ENCODE measurements at places on chromosomes 2 and 18.

DNA sequence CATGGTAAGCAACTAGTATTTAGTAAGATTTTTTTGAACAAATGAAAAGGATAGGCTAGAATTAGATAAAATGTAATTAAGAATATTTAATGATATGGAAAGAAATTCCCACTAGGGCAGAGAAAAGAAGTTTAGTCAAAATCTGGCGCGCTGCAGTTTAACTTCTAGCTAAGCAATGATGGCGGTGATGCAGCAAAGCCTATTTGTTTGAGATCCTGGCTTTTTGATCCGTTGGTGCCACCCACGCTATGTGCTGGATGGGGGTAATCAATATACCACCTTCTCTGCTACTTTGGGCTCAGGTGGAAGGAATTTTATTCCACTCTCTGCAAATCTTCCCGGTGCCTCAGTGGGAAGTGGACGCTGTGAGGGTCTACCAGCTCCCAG lies 421 bp upstream of the FAM171B start:
- no peak for DNase-seq

DNA sequence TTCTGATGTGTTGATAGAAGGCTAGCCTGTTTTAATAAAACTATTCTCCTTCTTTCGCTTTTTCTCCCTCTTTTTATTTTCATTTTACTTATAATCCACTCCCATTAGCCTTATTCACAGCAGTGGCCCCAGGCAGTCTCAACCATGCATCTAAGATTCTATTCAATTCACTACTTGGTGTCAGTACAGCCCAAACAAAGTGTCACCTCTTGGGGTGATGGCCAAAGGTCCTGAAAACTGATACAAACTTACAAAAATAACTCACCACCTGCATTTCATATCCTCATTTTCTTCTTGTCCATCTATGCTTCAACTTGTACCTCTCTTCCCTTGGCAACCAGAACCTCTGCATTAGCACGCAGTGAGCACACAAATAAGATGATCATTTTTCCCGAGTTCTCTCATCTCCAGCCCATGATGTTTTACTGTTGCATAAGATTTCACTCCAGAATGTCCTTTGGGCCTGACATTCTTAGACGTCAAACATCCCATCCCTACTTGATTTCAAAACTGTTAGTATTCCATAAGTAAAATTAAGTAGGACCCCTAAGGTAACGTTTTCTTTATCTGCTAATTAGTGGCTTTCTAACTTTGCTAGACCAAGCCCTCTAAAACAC lies 559.3 kb upstream of the TNP1 start:
- no peak for DNase-seq

DNA sequence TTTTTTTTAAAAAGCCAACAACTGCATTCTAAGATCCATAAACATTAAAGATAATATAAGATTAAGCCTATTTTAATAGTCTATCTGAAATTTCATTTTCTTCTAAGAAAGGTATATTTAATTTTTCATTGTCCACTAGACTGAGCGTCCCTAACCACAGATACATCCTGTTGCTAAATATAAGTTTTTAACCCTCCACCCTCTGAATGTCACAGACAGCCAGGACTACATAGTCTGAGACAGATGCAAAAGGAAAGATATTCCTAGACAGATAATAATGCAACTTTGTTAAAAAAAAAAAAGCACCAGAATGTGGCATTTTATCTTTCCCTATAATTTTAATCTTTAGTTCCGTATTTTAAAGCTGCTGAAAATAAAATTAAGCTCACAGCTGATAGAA lies 114.6 kb downstream of the ZEB2 start:
- no peak for DNase-seq

GRCh38 chr2:210527286-210527685 lies 29.1 kb upstream of the CPS1 start:
- no peak for DNase-seq

DNA sequence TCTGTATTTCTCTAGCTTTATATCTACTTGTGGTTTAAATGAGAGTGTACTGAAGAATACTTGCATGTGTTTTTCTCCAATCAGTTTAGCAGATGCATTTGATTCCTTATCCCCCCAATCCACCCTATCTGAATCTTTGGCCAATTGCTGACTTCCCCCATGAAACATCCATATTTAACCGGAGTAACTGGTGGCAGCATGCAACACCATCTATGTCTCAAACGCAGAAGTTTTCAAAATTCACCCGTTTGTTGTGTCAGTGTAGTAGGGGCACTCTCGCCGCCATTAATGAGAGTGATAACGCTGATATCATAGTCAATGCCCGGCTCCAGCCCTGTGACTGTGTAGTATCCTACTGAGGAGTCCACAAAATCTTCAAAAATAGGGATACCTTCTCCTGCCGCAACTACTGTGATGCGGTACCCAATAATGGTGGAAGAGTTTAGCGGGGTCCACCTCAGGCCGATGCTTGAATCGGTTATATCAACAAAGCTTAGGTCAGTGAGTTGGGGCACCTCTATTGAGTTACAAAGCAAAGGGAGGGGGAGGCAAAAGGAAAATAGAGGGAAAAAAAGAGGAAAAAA lies 43.1 kb downstream of the FN1 start:
- DNase-seq = no peak

GRCh38 chr2:73827018-73827417 lies 1.7 kb upstream of the STAMBP start:
- peak; percentile 66 for DNase-seq

DNA sequence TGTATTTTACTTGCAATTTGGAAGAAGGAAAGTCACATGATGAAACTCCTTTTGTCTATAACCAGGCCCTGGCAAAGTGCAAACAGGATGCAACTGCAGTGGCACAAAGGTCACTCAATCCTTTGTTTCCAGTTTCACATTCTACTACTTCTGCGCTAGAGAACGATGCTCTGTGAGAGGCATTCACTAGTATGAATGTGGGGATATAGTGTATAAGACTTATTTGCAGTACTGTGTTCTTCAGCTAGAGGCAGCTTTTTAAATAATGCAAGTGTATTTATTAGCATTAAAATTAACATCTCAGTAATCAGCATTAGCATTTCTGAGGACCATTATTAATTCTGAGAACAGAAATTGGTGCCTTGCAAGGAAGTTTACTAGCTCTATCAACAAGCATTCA lies 68.9 kb downstream of the PRPF40A start:
- DNase-seq = peak; percentile 31

DNA sequence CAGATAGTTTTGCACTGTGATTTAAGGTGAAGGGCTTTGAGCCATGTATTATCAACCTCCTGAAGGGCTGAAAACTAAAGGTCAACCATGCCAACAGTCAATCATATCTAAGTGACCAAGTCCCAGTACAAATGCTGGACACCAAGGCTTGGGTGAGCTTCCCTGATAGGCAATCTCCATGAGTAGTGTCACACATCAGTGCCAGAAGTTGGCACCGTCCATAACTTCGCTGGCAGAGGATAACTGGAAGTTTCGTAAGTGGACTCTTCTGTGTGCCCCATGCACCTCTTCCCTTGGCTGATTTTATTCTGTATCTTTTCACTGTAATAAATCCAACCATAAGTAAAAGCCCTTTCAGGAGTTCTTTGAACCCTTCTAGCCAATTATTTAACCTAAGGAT lies 13.2 kb downstream of the REV1 start:
- no peak for DNase-seq

DNA sequence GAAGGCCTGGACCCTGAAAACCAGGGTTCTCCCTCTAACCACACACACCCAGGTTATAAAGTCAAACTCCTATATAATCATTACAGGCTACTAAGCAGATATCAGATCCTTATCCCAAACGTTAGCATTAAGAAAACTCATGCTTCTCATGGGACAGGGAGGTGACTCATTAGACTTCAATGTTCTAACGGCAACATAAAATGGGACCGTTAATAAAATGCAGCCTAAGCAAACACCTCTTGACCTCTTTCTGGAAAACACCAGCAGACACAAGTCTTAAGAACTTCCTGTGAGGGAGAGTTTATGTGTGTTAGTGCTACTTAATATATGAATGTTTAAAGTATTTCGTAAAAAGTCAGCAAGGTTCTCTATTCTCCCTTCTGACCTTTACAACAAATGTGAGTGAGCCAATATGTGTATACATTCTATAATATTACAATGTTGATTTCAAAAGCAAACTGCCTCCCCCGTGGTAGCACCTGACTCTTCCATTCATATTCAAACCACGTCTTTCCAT lies 31.7 kb downstream of the LPIN2 start:
- DNase-seq = peak; percentile 83

- no peak for DNase-seq
These were observed 122.7 kb downstream of the VIT start for GRCh38 chr2:36819095-36819711.

DNA sequence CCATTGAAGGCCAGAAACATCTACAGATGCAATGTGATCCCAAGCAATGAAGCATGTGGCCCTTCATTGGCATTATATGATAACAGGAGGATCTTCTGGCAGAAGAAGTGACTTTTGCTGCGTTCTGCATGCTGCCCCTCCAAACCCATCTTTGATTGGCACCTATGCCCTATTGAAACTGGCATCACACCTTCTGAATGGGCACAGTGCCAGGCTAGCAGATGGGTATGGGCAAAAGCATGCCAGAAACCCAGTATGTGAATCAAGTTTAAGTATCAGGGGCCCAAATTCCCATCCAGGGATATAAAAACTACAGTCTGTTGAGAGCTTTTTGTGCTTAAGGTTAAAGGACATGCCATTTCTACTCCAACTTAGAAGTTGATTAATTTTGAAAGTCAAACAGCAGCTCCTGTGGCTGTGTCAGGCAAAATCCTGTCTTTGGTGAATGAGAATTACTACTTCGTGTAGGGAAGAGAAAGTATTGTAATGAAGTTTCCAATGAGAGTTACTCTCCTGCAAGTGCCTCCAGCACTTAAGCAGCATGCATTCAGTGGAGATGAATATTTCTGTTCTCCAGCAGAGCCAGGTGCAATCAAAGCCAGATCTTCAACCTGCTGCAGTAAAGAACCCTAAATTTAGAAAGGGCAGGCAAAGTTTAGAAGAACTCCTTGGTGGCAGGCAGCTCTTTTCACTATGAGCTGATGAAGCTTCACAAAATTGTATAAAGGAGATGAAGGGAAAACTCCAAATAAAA lies 8.6 kb downstream of the VRK2 start:
- DNase-seq = no peak

GRCh38 chr2:153940511-153940910 lies 68.8 kb downstream of the GALNT13 start:
- no peak for DNase-seq

Data from fibroblast of pulmonary artery (primary cell).